ENCODE measurements at places on chromosomes 16 and 17.

DNA sequence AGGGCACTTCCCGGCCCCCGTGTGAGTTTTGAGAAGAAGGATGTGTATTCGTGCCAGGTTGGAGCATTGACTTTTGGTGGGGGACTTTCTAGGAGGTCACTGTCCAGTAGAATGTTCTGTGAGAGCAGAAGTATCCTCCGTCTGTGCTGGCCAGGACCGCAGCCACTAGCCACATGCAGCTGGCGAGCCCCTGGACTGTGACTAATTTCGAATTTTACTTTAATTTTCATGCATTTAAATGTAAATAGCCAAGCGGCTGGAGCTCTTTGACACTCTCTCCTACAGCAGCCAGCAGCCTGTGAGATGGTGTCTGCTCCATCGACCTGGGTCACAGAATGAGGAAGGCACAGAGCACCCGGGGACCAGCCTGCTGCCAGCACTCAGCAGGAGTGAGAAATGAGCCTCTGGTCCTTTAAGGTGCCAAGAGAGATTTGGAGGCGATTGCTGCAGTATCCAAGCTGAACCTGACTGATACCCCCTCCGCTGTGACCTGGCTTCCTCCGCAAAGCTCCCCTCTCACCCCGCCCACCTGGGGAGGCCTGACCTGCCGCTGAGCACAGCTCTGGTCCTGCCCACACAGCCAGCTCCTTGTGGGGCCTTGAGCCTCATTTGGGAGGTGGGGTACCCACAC lies 7.8 kb downstream of the ATP2A3 start:
- peak; percentile 54 for DNase-seq

DNA sequence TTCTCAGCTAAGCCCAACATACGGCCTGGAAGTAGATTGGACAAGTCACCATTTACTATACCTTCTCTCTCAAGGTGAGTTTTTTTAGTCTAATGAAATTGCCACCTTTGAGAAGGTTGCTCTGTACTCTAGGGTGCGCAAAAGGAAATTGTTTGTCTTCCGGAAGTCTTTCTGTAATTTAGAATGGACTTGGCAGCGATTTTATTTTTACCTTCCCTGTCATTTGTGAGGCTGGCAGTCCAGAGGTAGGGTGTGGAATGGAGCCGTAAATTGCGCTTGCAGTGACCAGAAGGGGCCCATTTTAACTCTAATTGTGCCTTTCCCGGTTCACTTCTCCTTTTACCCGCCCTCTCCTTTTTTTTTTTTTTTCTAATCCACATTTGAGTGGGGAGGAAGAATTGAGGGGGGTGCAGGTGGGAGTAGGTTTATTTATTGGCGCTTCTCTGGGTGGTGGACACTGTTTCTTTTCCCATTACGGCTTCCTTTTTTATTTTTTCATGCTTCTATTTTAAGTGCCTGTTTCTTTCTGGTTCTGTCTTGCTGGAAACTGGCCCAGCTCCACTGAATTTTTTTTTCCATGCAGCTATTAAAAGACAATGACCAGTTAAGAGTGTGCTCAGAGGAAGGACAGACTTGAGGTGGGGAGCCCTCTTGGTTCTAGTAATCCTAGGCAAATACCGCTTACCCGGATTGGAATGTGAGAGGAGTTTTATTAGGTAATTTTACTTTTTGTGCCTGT lies 89.7 kb upstream of the CLEC18A start:
- DNase-seq = peak; percentile 52

DNA sequence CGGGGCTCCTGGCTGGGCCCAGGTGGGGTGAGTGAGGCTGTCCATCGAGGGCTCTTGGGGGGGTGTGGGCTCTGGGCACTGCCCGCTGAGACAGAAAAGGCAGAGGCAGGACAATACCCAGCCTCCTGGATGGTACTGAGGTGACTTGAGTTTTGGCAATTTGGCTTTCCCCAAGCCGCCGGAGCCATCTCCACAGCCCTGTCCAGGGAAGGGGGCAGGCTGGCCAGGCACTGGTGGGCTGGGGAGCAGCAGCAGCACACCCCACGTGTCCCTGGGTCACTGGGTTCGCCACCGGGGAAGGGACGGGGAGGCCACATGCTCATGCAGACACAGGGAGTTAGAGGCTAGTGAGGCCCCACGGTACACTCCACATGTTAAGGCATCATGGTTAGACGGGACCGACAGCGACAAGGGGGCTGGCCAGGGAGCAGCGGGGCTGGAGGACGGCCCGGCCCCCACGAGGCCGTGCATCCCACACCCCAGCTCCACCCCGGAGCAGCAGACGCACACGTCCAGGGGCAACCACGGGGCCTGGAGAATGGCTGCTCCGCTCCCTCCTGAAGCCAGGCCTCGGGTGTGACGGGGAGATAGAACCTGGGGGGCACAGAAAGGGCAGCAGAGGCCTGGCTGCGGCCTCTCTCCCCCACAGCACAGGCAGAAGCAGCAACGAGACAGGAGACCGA lies 3.0 kb downstream of the ARHGDIA start:
- DNase-seq = no peak

- no peak for DNase-seq
These were observed 75.5 kb upstream of the CLEC3A start for GRCh38 chr16:77946823-77947222.

DNA sequence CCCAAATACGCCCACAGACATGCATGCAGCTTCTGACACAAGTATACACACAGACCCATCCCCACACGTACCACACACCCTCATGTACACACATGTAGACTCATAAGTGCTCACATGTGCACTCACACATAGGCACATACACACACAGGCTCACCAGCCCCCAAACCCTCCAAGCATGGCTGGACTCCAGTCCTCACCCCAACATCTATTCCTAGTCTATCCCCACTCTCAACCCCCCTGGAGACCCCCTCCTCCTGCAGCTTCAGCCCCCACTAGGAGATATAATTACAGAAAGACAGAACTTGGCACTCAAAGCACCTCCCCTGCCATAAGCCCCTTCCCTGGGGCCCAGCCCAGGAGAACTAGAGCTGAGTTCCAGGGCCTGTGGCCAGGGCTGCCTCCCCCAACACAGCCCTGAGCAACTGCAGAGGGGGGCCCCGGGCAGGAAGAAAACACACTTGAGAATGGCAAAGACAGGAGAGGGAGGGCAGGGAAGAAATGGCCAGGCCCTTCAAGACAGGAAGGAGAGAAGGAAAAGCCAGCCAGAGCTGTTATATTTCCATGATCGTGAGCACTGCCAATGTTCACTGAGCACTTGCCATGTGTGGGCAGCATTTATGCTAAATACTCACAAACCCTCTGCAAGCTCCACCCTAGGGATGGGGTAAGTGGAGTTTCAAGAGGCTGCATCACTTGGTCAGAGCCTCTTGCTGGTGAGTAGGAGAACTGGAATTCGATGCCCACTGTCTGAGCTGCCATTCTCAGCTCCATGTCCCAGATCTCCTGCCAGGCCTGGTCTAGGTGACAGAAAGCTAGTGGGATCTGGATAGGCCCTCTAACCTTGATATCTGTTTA lies 224.5 kb downstream of the ZNF423 start:
- no peak for DNase-seq

DNA sequence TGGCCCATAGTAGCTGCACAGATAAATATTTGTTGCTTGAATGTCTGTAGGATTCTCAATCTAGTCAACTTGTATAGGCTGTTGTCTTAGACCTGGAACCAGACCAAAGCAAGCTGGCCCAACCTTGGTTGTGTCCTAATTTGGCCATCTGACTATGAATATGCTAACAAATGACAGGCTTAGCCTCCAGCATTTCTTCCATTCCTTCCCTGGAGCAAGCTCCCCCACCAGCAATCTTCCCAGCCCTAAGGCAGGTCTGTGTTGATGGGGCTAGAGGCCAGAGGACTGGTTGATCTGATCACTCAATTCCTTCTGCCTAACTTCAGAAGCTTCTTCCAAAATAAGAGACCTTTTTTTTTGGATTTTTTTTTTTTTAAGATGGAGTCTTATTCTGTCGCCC lies 9.4 kb upstream of the PHOSPHO1 start:
- DNase-seq = no peak

DNA sequence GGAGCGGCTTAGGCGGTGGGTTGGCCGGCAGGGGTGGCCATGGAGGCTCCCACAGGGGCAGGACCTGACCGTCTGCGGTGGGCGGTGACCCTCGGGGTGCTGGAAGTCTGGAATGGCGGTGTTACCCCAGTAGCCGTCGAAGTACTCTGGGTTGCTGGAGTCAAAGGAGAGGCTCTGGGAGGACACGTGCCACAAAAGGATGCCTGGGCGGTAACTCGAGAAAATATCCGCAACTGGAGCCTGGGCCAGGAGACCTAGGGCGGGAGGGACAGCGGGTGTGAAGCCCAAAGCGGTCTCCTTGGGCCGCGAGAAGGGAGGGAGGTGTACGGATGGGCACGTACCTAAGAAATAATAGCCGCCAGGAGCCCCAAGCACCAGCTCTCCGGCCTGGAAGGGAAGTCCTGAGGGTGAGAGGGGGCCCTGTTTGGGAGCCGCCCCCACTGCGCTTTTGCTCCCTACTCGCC lies 4.6 kb downstream of the ITGA2B start:
- DNase-seq = no peak

DNA sequence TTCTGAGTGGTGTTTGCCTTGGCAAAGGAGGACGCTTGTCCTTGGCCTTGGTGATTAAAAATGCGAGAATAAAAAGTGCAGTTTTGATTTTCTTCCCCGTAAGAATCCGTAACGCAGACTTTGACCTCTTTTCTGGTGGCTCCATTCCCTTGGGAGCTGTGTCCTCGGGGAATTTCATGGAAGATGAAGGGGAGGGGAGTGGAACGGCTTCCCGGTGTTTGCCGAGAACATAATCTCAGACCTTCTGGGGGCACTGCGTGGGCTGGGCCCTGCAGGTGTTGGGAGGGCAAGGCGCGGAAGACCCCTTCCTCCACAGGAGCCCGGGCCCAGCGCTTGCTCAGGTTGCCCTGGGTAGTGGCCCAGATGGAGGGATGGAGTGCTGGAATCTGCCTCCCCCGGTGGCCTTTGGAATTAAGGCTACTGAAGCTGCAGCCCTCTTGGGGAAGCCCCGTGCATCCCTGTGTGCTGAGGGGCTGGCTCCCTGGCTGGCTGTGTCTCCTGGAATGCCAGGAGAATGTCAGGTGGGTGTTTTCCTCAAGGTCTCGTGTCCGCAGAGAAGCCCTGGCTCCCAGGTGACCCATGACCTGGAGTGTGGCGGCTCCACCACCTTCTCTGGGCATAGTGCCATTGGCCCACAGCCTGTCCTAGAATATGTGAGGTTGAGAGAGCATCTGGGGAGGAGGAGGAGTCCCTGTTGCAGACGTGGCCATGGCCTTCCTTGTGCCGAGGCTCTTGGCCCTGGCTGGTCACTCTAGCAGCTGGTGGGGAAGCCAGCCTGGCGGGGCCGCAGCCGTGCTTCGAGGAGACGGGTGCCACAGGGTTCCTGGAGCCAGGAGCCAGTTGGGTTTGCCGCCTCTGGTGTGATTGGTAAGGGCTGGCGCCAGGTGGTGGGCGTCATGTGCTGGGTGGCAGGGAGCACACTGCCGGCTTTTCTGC lies 3.1 kb downstream of the BAIAP2 start:
- no peak for DNase-seq

DNA sequence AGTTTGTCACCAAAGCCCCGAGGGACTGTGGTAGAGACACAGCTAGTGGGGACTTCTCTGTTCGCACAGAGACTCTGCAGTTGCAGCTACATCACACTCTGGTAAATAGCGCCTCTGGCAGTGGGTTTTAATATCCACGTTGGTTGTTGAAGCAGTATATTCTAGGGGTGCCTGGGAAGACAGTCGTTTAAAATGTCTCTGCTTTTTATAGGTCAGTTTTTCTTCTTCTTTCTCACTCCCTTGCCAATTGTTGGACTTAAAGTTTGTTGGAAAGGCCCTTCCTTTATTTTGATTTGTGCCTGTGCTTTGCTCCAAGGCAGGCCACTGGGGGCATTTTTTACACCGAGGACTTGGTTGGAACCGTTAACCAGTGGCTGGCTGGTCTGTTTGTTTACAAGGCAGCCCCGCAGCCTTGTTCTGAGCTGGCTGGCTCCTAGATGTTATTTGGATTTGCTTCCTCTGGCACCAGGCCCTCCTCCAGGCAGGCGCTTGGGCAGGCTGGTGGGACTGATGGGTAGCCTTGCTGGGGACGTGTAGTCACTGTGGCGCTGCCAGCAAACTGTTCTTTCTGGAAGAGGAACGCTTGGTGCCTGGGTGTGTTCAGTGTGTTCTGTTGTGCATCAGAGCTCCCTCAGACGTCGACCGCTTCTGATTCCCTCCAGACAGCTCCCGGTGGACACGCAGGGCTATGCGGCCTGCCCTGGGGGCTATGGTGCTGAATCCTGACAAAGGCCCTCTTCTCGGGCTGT lies 218.2 kb upstream of the CHMP6 start:
- DNase-seq = no peak

- no peak for DNase-seq
These were observed 62.5 kb downstream of the RPH3AL start for GRCh38 chr17:290121-290521.

DNA sequence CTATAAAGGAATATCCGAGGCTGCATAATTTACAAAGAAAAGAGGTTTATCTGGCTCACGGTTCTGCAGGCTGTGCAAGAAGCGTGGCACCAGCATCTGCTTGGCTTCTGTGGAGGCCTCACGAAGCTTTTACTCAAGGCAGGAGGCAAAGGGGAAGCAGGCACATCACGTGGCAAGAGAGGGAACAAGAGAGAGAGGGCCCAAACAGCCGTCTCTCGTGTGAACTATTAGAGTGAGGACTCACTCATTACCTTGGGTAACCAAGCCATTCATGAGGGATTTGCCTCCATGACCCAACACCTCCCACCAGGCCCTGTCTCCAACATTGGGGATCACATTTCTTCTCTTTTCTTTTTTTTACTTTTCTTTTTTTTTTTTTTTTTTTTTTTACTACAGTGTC lies 7.5 kb upstream of the ALKBH5 start:
- DNase-seq = no peak

DNA sequence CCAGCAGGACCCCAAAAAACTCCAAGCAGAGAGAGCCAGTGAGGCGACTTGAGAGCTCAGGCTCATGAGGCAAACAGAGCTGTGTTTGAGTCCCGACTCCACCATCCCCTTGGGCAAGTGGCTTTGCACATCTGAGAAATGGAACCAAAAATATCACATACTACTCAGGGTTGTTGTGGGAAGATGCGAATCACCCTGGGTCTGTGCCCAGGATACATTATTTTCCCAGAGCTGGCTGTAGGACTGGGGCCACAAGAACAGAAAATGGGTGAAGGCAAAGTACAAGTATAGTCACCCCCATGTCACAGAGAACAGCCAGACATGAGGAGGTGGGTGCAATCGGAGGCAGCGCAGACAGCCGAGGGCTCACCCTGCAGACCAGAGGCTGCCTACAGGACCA lies 127.3 kb downstream of the GAS7 start:
- DNase-seq = no peak

DNA sequence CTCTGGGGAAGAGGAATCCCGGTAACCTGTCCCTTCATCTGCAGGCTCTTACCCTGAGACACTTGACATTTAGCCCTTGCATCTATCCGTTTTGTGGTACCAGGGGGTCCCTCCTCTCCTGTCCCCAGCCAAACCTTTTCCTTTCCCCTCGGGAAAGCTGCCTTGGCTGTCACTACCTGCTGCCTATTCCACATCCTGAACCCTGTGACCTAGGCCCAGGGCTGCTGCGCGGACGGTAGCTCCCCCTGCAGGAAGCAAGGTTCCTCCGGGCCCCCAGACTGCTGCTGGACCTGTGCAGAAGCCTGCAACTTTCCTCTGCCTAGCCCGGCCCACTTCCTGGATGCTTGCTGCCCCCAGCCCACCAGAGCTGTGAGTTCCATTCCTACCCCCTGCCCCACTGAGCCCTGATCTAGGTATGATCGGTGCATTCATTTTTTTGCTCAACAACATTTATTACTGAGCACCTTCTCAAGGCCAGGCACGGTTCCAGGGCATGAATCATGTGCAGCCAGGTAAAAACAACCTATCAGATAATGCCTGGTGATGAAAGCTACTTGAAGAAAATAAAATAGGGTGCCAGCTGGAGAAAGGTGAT lies 10.5 kb upstream of the ALDOA start:
- no peak for DNase-seq
